ENCODE measurements at places on chromosomes 1 and 21.

DNA sequence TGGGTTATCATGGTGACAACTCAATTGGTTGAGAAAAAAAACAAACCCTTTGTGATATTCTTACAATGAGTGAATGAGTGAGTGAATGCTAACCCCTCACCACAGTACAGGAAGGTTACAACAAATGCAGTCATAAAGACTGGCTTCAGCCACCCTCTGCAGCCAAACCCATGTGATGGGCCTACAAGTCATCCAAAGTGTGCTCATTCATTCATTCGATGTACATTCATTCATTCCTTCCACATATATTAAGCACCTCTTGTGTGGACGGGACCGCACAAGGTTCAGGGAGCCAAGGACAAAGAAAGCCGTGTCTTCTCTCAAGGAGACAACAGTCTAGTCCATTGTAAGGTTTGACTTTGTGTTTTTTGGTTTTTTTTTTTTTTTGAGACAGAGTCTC, 49.4 kb downstream of the WDR4 start:
- no peak for DNase-seq

DNA sequence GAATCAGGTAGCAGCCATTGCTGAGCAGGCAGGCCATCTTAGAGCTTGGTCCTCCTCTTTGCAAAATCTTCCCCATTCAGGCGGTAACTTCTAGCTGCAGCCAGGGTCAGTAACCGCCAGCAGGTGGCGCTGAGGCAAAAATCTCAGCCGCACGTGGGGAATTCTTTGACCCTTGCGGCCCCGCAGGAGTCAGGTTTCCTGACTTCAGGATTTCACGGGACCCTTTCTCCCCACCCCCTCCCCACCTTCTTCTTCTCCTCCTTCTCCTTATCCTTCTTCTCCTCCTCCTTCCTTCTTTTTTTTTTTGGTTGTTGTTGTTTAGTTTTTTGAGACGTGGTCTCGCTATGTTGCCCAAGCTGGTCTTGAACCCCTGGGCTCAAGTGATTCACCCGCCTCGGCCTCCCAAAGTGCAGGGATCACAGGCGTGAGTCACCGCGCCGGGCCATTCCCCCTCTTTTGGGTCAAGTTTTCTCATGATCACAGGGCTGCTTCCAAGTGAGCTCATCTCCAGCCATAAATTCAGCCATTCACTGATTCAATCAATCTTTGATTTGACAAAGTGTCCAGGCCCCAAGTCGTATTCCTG, 33.4 kb upstream of the TENT5B start:
- peak; percentile 33 for DNase-seq

- DNase-seq = no peak
These were observed 231.6 kb downstream of the TPR start for GRCh38 chr1:186143481-186143880.

GRCh38 chr1:110356379-110356778, 17.2 kb downstream of the RBM15 start:
- no peak for DNase-seq

GRCh38 chr1:237050915-237051314, 8.9 kb downstream of the RYR2 start:
- DNase-seq = no peak

DNA sequence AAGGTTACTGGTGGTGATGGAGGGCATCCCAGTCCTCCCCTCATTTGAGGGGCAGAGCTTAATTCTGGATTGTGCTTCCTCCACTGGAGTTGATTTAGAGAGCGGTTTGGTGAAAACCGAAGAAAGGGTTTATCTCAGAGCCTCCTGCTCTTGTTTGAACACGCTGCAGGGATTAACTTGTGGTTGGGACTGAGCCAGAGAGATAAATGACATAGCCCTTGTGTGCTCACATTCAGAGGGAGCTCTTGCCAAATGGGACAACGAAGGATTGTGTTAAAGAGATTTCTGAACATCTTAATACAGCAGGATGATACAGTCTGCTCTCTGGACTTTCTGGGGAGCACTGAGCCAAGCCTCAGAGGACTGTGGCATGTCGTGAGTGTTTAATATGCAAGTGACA, 308.2 kb downstream of the DISC1 start:
- no peak for DNase-seq

DNA sequence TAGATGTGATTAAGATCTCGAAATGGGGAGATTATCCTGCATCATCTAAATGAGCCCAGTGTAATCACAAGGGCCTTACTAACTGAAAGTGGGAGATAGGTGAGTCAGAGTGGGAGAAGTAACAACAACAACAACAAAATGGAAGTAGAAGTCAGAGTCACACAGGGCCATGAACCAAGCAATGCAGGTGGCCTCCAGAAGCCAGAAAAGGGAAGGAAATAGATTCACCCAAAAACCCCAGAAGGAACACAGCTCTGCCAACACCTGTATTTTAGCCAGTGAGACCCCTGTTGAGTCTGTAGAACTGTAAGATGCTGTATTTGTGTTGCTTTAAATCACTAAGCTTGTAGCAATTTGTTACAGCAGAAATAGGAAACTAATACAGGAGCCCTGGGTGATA, 4.1 kb downstream of the TAGLN2 start:
- no peak for DNase-seq

DNA sequence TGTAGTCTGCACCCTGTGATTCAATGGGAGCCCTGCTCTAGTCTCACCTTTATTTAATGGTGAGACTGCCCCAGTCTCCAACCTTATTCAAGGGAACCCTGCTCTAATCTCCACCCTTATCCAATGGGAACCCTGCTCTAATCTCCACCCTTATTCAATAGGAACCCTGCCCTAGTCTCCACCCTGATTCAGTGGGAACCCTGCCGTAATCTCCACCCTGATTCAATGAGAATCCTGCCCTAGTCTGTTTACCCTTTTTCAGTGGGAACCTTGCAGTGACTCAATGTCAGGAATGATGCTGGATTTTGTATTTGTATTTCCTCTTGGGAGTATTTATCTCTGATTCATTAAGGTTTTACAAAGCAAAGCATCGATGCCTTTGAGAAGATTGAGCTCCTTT, 39.5 kb downstream of the TRPM2 start:
- no peak for DNase-seq

DNA sequence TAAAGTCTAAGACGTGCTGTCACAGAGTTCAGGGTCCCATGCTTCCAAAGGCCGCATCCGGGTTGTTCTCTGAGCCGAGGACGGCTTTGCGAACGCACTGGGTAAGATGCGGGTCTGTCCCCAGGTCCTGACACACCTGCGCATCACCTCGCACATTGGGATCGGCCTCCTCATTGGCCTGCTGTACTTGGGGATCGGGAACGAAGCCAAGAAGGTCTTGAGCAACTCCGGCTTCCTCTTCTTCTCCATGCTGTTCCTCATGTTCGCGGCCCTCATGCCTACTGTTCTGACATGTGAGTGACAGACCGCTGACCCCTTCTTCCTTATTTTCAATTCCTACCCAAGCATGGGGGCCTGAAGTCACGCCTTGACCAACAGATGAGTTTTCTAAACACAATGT, 25.3 kb downstream of the TFF3 start:
- DNase-seq = no peak

Data from stimulated activated CD4-positive, alpha-beta T cell treated with anti-CD3 and anti-CD28 coated beads, Interleukin-15, amount 100 ng/mL, for 1 hour (primary cell).